ENCODE measurements at places on chromosomes 4 and X. TPM values are rescaled to one million over a fixed set of nuclear protein-coding genes. Genes with fewer than 3 reads are reported as not detected.
A peak's percentile ranks its signal among the peaks of the same experiment; 100 is the strongest.

GRCh38 chr4:139214039-139214534 lies 37.1 kb upstream of the ELF2 start:
- no peaks in the 10 kb centered on the region for H3K36me3 ChIP-seq
- H3K4me1 ChIP-seq: peaks cover 4% of the 10 kb centered on the region
- no peak overlapping the region for H3K27ac ChIP-seq
- H3K27me3 ChIP-seq: no peaks in the 10 kb centered on the region
- no peak overlapping the region for H3K4me3 ChIP-seq
- DNase-seq: no peak

- no peaks in the 10 kb centered on the region for H3K4me1 ChIP-seq
- H3K27ac ChIP-seq: no peak overlapping the region
- H3K27me3 ChIP-seq: no peaks in the 10 kb centered on the region
- no peaks in the 10 kb centered on the region for H3K36me3 ChIP-seq
- H3K4me3 ChIP-seq: no peak overlapping the region
These were observed 47.0 kb downstream of the ANXA10 start for GRCh38 chr4:168139336-168139735.

DNA sequence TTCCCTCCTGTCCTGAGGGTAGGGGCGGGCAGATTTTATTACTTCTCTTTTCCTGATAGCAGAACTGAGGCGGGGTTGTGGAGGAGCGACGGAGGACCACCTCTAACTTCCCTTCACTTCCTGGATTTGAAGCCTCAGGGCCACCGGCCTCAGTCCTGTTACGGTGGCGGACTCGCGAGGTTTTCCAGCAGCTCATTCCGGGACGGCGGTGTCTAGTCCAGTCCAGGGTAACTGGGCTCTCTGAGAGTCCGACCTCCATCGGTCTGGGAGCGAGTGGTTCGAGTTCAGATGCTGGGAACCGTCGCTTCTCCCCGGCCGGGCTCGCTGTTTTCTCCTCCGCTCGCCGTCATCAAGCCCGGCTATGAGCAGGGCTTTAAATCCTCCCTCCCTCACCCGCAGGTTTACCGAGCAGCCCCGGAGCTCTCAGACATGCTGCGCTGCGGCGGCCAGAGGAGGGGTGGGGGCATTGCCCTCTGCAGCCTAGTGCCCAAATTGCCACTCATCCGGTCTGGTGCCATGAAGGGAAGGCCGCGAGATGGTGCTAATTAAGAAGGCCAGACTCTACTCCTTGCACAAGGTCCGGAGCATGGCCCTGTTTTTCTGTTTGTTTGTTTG lies 23.3 kb downstream of the HAND2 start:
- H3K4me1 ChIP-seq: peaks cover 26% of the 10 kb centered on the region
- no peak overlapping the region for H3K27ac ChIP-seq
- peak overlapping the region; percentile 11 for H3K4me3 ChIP-seq
- H3K36me3 ChIP-seq: no peaks in the 10 kb centered on the region
- DNase-seq: no peak

Gene ANKRD17
- total RNA-seq: 57.4 TPM

DNA sequence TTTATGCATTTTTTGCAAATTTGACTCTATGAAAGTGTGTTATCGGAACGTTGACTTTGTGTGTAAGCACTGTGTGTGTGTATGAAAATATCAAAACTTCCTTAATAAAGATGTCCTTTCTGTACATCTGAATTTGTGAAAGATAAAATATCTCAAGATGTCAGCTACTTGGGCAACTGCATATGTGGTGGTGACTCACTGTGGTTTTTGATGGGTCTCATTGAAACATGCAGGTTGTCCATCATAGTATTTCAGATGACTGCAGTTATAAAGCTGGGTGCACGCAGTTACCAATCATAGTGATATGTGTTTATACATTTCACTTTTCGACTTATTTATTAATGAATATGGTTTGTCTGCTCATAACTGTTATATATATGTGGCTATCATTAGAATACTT lies 19.7 kb upstream of the BBS12 start:
- H3K4me1 ChIP-seq: no peaks in the 10 kb centered on the region
- no peaks in the 10 kb centered on the region for H3K27me3 ChIP-seq
- no peak overlapping the region for H3K4me3 ChIP-seq

Gene TMEM164
- total RNA-seq: 66.4 TPM

Gene PDZD4
- 8.5 TPM for total RNA-seq

Gene CCDC149
- 23.8 TPM for total RNA-seq

DNA sequence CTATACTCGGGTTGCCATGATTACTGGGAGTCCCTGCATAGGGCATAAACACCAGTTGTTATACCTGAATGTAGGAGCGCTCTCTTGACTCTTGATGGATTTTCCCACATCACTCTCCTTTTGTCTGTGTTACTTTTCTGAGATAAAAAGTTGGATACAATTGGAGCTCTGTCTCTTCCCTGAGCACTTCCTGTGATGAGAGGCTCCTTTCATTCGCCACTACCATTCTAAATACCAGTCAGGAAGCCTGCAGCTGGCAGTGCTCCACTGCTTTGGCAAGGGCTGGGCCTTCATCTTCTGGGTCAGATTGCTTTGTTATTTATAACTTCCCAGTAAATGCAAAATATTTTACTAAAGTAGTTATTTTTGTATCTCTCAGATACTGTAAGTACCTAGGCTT lies 13.9 kb downstream of the TCEANC start:
- peaks cover 7% of the 10 kb centered on the region for H3K36me3 ChIP-seq
- H3K27ac ChIP-seq: no peak overlapping the region
- DNase-seq: no peak
- no peaks in the 10 kb centered on the region for H3K27me3 ChIP-seq

Gene HTR2C
- total RNA-seq: not detected

GRCh38 chr4:1204286-1204827 lies 32.0 kb upstream of the SPON2 start:
- H3K4me1 ChIP-seq: peaks cover 88% of the 10 kb centered on the region
- DNase-seq: peak; percentile 32
- H3K27ac ChIP-seq: peak overlapping the region; percentile 88
- H3K36me3 ChIP-seq: no peaks in the 10 kb centered on the region
- H3K27me3 ChIP-seq: no peaks in the 10 kb centered on the region

GRCh38 chrX:104668550-104668949 lies 102.6 kb downstream of the IL1RAPL2 start:
- no peaks in the 10 kb centered on the region for H3K36me3 ChIP-seq
- no peaks in the 10 kb centered on the region for H3K27me3 ChIP-seq
- H3K27ac ChIP-seq: no peak overlapping the region
- no peak overlapping the region for H3K4me3 ChIP-seq
- H3K4me1 ChIP-seq: no peaks in the 10 kb centered on the region
- DNase-seq: no peak

DNA sequence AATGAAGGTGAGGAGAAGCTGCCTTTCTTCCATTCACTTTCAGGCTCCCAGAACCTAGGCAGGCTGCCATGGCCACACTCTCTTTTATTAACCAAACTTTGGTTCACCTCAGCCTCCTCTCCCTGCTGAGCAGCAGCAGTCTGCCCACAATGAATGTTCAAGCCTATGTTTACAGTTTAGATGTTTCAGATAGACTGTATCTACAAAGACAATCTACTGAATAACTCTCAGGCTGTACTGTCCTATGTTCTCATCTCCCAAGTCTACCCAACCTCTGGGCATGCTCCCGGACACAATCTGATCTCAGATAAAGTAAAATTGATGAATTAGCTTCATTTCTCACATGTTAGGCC lies 59.2 kb upstream of the TMEM164 start:
- no peaks in the 10 kb centered on the region for H3K27me3 ChIP-seq
- H3K27ac ChIP-seq: no peak overlapping the region
- no peak overlapping the region for H3K4me3 ChIP-seq
- H3K36me3 ChIP-seq: no peaks in the 10 kb centered on the region
- no peak for DNase-seq

DNA sequence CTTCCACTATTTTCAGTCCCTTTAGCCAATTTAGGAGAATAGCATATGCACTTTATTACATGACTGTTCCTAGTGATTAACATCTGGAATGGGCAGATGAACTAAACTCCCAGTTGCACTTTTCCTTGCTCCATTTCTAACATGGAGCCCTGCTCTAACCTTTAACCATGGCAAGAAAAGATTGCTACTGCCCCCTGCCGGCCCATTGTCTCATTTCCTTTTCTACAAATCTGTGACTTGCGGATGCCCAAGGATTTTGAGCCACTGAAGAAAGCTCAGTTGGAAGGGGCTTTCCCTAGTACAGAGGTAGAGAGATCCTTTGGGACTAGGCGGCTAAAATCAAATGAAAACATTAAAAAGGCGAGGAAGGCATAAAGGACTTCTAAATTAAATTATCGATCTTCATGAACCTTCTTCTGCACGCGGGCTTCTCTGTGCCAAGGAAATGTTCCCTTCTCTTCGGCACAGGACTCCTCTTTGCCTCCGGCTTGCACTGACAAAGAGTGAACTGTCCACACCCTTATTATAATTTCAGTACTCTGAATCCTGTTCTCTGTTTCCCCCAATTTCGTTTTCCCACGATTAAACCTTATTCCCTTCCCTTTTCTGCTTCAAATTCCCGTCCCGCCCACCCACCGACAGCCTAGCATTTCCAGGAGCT lies 577 bp upstream of the GLRA2 start:
- DNase-seq: peak; percentile 32
- H3K27ac ChIP-seq: no peak overlapping the region
- H3K4me3 ChIP-seq: no peak overlapping the region
- H3K4me1 ChIP-seq: no peaks in the 10 kb centered on the region
- no peaks in the 10 kb centered on the region for H3K36me3 ChIP-seq
- H3K27me3 ChIP-seq: no peaks in the 10 kb centered on the region

Gene EIF2S3
- 174 TPM for total RNA-seq

GRCh38 chrX:12383196-12383595 lies 244.9 kb downstream of the FRMPD4 start:
- no peak overlapping the region for H3K27ac ChIP-seq
- no peaks in the 10 kb centered on the region for H3K4me1 ChIP-seq
- no peak for DNase-seq
- no peak overlapping the region for H3K4me3 ChIP-seq

DNA sequence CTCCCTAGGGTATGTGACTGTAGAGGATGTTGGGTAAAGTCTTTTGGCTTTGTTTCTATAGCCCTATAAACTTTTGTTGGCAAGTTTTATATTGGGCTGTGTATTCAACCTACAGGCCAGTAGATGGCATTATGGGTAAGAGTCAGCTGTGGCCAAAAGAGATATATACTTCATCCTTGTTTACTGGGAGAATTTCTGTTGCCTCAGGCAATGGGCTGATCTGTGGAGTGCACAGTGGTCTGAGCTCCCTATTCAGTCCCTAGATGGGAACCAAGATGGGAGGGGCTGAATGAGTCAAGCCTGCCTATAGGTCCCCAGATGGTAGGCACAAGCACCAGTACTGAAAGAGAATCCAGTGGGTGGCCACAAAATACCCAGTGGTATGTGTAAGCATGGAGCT lies 580.6 kb downstream of the EPHA5 start:
- no peak for DNase-seq
- H3K4me3 ChIP-seq: no peak overlapping the region
- H3K27ac ChIP-seq: no peak overlapping the region
- H3K36me3 ChIP-seq: no peaks in the 10 kb centered on the region

Gene MAGEA2B
- total RNA-seq: not detected

- H3K4me3 ChIP-seq: no peak overlapping the region
- no peak overlapping the region for H3K27ac ChIP-seq
- no peak for DNase-seq
- no peaks in the 10 kb centered on the region for H3K27me3 ChIP-seq
- no peaks in the 10 kb centered on the region for H3K4me1 ChIP-seq
These were observed 766.6 kb downstream of the FAT4 start for GRCh38 chr4:126081336-126081735.

- no peak overlapping the region for H3K27ac ChIP-seq
- H3K27me3 ChIP-seq: no peaks in the 10 kb centered on the region
- H3K4me1 ChIP-seq: no peaks in the 10 kb centered on the region
- no peak for DNase-seq
- no peaks in the 10 kb centered on the region for H3K36me3 ChIP-seq
These were observed 94.1 kb upstream of the BANK1 start for GRCh38 chr4:101696276-101697010.

DNA sequence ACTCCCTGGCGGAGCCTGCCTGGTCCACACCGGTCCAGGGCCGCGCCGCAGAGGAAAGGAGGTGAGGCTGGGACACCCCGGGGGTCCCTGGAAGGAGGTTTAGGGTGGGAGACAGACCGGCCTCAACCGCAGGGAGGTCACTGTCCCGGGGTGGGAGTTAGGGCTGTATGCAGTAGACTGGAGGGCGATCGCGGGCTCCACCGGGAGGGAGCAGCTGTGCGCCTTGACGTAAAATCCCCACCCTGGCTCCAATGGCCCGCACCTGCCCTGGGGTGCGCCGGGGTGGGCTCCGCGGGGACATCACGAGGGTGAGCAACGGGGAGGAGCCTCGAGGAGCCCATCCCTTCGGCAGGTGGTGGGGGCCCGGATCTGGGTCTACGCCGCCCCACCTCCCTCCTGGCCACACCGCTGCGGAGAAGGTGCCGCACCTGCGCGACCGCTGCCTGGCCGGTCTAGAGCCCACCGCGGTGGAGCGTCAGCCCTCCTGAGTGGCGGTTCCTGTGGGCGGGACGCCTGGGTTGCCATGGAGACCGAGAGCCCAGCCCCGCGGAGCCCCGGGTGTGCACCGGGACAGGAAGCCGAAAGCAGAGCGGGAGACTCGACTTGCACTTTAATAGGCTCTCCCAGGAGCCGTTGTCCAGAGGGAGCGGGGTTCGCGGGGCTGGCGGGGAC lies 105.1 kb downstream of the ADRA2C start:
- DNase-seq: peak; percentile 31
- no peak overlapping the region for H3K4me3 ChIP-seq
- H3K4me1 ChIP-seq: no peaks in the 10 kb centered on the region
- H3K27me3 ChIP-seq: peaks cover 70% of the 10 kb centered on the region

- H3K36me3 ChIP-seq: peaks cover 78% of the 10 kb centered on the region
- no peak for DNase-seq
- no peaks in the 10 kb centered on the region for H3K27me3 ChIP-seq
These were observed 22.3 kb downstream of the UBA6 start for GRCh38 chr4:67678612-67679011.

DNA sequence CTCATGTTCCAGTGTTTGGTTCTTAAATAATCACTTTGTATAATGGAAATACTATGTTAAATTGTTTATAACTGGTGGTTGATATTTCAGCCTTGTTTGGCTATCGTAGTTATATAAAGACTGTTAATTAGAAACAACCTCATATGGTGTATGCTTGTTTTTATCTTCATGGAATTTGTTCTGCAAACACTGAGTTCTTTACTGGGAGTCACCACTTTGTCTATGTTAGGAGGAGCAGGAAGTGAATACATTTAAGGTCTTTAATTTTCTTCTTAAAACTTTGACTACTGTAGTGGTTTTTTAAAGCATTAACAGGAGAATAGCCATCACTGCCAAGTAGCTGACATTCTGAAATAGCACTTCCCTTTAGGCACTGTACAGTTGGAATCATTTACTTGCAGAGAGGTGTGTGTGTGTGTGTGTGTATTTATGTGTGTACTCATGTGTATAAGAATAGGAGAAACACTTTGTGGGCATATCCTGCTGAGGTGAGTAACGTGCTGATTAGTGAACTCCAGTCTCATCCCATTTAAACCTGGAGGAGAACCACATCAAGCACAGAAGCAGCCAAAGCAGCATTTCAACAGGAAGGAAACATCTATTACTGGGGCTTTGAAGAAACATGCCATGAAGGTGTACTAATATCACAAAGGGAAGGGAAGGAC lies 37.8 kb downstream of the TET2 start:
- no peak for DNase-seq
- H3K36me3 ChIP-seq: no peaks in the 10 kb centered on the region
- H3K27me3 ChIP-seq: no peaks in the 10 kb centered on the region
- H3K4me3 ChIP-seq: no peak overlapping the region

- no peak overlapping the region for H3K4me3 ChIP-seq
- no peak for DNase-seq
- H3K4me1 ChIP-seq: no peaks in the 10 kb centered on the region
- no peaks in the 10 kb centered on the region for H3K27me3 ChIP-seq
These were observed 12.8 kb upstream of the SAP30 start for GRCh38 chr4:173357939-173358338.

- H3K36me3 ChIP-seq: no peaks in the 10 kb centered on the region
- no peaks in the 10 kb centered on the region for H3K4me1 ChIP-seq
- H3K4me3 ChIP-seq: no peak overlapping the region
- H3K27me3 ChIP-seq: no peaks in the 10 kb centered on the region
- no peak overlapping the region for H3K27ac ChIP-seq
These were observed 83.9 kb downstream of the MAMLD1 start for GRCh38 chrX:150446995-150447394.

Gene SAGE1
- not detected for total RNA-seq

Data from lower lobe of right lung (tissue), 2 donors.